Activated CD4-positive, alpha-beta T cell treated with anti-CD3 and anti-CD28 coated beads, Interleukin-2, amount 10 ng/mL, durations not matched to agents 7 days and 5 days (primary cell): ENCODE measurements at places on chromosomes 4 and X.

- no peak for DNase-seq
These were observed 51.9 kb downstream of the TEX13A start for GRCh38 chrX:105168577-105168976.

DNA sequence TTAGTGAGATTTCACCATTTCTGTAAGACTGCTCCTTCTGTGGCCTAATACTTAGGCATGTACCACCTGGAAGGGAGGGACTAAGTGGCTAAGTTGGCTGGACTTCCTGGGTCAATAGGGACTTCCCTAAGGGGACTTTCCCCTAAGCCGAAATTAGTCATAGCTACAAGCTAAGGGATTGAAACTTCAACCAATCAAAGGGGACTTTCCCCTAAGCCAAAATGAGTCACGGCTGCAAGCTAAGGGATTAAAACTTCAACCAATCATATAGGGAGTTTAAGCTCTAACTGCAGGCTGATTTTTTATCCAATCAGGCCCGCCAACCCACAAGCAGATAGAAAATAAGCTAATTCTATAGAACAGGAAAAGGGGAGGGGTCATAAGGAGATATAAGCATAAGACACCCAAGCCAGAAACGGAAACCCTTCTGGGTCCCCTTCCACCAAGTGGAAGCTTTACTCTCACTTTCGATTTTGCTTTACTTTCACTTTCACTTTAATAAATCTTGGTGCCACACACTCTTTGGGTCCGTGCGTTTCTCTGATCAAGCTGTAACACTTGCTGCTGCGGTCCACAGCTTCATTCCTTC, 382.8 kb downstream of the KLHL4 start:
- DNase-seq: no peak

DNA sequence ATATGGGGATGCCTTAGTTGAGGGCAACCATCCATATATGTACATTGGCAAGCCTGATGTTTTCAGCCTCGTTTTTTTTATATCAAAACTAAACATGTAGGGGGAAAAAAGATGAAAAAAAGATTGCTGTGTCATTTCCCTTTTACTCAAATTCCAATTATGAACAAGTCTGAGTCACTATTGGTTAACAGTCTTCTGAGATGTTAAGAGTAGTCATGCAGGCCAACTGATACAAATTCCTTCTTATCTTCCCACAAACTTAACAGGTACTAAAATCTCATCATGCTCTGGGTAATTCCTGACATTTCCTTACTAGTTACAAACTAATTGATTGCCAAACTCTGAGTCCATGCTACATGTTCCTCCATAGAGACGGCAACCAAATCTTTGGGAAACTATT, 222.1 kb downstream of the FRMPD4 start:
- no peak for DNase-seq

DNA sequence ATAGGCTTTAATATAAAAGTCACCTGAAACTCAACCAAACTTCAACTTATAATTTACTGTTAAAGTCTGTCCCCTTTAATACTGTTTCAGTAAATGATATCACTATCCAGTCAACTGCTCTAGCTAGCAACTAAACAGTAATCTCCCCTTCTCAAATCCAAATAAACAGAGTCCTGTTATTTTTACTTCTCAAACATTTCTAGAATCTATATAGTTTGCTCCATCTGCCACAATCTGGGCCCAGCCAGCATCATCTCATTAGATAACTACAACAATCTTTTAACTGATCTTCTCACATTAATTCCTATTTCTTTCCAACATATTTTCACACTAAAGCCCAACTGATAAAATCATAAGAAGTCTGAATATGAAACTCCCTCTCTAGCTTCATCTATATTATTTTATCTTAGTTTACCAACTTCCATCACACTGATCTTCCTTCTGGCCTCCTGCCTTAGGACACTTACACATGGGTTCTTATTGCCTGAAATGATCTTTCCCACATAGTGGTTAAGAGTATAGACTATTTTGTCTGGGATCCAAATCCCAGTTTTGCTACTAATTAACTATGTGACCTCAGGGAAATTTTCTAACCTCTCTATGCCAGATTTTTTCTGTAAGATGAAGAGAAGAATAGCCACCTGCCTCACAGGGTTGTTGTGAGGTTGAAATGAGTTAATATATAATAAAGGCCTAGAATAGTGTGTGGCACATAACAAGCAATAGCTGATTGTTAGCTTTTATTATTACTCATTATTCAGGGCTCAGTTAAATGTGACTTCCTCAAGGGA, 18.6 kb downstream of the TBCK start:
- no peak for DNase-seq

- no peak for DNase-seq
These were observed 11.8 kb downstream of the AKAP4 start for GRCh38 chrX:50188859-50189600.

- peak; percentile 67 for DNase-seq
These were observed 134.2 kb downstream of the CHIC2 start for GRCh38 chr4:53929955-53930798.

- DNase-seq: no peak
These were observed 109.4 kb downstream of the PDHA2 start for GRCh38 chr4:95949136-95949765.

- peak; percentile 66 for DNase-seq
These were observed 23.5 kb downstream of the TLR10 start for GRCh38 chr4:38759113-38759789.

DNA sequence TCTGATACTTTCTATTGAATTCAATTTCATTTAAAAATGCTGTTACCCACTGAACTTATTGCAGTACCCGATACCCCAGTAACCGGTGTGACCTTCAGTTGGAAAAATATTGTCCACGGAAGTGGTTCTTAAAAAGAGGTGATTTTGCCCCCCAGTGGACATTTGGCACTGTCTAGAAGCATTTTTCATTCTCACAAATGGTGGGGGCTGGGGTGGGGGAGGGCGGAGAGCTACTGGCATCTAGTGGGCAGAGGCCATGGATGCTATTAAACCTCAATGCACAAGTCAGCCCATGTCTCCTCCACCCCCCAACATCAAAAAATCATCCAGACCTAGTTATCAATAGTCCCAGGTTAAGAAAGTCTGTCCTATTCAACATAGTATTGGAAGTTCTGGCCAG, 19.6 kb upstream of the CHM start:
- no peak for DNase-seq

DNA sequence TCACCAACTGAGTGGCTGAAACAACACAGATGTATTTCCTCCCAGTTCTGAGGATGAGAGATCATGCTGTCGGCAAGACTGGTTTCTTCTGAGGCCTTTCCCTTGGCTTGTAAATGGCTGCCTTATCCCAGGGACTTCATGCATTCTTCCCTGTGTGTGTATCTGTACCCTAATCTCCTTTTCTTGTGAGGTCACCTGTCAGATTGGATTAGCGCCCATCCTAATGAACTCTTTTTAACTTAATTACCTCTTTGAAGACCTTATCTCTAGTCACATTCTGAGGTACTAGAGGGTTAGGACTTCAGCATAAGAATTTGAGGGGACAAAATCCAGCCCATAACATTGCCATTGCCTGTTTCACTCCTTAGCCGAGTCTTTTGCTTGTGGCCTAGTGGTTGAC, 59.5 kb upstream of the TMEM150C start:
- no peak for DNase-seq

DNA sequence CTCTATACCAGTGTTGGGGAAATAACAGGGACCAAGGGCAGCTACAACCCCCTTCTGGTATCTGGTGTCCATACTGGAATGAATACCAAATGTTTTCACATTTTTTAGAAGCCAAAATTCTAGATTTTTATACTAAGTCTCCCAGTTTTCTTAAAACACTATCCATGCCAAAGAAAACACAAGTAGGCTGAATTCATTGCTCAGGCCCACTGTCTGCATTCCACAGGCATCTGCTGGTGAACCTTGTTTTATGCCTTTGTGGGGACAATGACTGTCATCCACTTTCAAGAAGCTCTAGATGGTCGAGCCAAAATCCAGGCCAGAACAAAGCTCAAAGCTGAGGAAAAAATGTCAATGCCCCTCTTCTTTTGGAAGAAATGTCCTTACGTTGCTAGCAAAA, 213.4 kb upstream of the RASGEF1B start:
- DNase-seq: no peak

DNA sequence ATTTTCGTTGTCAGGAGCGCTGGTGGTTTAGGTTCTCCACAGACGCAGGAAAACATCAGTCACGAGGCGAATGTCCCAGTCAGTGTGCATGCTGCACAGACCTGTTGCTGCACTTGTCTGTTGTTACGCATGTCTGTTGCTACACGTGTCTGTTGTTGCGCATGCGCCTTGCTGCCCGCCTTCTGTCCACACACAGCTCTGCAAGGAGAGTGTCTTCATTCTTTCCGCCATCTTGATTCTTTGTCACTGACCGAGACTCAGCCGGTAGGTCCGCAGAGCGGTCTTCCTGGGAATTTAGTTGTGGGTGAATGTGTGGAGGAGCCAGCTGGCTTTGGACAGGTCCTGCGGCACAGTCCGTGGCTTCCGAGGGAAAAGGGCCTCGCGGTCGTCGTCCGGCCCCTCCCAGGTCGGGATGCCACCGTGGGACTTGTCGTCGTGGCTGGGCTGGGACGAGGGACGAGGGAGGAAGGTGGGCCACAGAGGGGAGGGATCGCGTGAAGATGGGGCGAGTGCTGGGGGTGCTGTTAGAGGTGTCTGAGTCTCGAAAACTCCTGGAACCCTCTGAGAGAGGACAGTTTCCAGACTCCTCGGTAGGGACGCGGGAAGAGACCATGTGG, at the start of gene PAGE2B:
Gene PAGE2B (plus strand): TSS at position 180 of the 617 bp plus-strand sequence. CDS start 1,012 bp downstream, outside the sequence.
- DNase-seq: no peak

DNA sequence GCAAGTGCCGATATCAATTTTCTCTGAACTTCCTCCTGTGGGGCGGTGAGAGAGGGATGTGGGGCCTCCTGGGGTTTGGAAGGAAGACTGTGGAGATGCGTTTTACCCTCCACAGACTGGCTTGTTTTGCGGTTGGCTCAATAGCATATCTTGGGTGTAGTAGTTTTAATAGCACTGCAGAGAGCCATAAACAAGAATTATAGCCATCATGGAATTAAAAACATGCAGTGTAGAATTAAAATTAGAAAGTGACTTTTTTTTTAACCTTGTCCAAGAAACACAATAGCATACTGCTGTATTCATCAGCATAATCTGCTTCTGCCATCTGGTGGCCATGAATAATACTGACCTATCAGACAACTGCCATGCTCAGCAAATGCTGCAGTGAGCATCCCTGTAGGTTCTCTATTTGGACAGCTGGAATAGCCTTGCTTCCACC, 47.3 kb upstream of the SCML1 start:
- DNase-seq: peak; percentile 53

- no peak for DNase-seq
These were observed 19.9 kb downstream of the RPS6KA6 start for GRCh38 chrX:84168095-84168494.

GRCh38 chr4:167903291-167903721, 189.0 kb upstream of the ANXA10 start:
- no peak for DNase-seq

DNA sequence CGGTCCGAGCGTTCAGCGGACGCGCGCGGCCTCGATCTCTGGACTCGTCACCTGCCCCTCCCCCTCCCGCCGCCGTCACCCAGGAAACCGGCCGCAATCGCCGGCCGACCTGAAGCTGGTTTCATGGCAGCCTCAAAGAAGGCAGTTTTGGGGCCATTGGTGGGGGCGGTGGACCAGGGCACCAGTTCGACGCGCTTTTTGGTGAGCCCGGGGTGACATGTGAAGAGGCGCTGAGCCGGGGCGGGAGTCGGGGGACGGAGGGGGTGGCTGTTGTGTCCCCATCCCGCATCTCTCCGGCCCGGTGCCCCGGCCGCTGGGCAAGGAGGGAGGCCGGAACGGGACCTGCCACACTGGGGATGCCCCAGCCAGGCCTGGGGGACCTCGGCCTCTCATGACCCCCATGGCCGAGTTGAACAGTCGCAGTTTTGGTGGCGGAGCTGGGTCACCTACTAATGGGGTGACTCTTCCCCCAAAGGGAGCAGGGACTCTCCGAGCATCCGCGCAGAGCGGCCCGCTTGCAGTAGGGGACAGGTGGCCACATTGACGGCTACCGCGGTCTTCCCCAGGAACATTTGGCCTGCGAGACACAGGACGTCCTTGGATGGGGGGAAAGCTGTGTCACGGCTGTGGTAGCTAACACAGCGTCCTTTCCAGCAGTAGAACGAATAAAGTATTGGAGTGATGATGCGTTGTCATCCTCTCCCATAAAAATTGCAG, at the start of gene GK:
Gene GK (plus strand): TSS at position 9 of the 717 bp plus-strand sequence. CDS start 115 bp downstream, at position 124.
- DNase-seq: peak; percentile 16

- DNase-seq: peak; percentile 39
These were observed 12.4 kb downstream of the YIPF6 start for GRCh38 chrX:68511255-68511654.

DNA sequence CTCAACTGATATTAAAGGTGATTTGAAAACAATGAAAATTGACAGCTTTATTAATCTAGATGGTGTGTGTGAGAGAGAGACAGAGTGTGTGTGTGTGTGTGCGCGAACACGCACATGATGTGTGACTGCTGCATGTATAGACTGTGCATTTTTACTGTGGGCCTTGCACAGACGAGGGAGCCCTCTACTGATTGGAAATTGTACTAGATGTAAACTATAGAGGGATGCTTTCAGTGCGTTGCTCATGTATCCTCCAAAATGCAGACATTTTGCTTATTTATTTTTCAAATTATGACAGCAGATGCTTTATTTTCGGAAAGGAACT, 168.4 kb upstream of the GK2 start:
- DNase-seq: no peak

GRCh38 chr4:85431881-85432485, 43.0 kb upstream of the ARHGAP24 start:
- no peak for DNase-seq

GRCh38 chr4:1976416-1977352, 32.1 kb downstream of the NELFA start:
- DNase-seq: no peak

DNA sequence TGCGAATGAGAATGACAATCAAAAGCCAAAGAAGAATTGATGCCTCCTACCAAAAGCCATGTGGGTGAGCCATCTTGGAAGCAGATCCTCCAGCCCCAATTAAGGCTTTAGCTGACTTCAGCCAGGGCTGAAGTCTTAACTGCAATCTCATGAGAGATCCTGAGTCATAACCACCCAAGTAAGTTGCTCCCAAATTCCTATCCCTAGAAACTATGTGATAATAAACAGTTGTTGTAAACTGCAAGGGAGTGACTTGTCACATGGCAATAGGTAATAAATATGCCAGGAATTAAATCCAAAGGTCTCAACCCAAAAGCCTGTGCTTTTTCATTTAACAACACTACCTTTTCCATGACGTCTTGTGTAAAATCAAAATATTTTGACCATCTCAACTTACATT, 154.2 kb upstream of the TBL1X start:
- no peak for DNase-seq

GRCh38 chr4:126395664-126396063, 1080.9 kb downstream of the FAT4 start:
- no peak for DNase-seq

DNA sequence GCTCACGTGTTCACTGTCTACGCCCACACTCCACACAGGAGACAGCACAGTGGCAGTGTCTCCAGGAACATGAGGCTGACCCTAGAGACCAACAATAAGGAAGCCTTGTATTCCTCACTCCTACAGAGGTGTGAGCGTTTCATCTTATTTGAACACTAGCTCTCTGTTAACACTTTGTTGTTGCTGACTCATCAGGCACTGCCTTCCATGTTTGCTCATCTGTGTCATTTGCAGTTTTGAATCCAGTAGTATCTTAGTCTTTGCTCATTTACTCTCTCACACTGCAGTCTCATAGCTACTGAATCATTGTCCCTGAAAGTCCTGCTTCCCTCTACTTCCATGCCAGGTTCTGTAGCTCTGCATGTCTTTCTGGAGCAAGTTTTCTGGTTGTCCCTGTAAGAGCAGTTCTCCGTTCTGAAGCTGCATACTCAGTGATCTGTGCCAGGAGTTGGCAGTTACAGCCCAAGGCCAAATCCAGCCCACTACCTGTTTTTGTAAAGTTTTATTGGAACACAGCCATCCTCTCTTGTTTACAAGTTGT, 80.3 kb upstream of the DCLK2 start:
- no peak for DNase-seq
